ENCODE measurements at places on chromosomes 7 and 10.

GRCh38 chr7:9106747-9107146 lies 673.3 kb downstream of the NXPH1 start:
- no peak for DNase-seq

DNA sequence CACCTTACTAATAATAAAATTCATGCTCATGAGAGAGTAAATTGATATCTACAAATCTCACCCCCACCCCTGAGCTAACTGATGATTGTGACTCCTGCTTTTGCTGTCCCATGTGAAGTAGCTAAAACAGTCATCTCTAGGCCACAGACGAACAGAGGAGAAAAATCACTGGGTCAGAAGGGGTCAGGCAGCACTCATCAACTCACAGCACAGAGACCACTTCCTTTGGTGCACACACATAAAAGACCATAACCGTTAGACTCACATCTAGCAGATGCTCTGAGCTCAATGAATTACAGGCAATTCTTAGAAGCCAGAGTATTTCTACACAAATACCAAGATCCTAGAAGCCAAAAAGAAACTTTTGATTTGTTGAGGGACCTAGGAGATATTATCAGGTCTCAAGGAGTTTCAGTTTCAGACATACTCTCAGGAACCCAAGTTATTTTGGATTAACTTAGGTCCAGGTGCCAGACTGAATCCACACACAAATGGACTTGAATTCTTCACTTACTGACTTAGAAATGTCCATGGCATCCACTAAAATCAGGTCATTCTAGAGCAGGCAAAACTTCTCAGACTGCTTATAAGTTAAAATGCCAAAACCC lies 65.0 kb upstream of the TES start:
- DNase-seq, result no peak

DNA sequence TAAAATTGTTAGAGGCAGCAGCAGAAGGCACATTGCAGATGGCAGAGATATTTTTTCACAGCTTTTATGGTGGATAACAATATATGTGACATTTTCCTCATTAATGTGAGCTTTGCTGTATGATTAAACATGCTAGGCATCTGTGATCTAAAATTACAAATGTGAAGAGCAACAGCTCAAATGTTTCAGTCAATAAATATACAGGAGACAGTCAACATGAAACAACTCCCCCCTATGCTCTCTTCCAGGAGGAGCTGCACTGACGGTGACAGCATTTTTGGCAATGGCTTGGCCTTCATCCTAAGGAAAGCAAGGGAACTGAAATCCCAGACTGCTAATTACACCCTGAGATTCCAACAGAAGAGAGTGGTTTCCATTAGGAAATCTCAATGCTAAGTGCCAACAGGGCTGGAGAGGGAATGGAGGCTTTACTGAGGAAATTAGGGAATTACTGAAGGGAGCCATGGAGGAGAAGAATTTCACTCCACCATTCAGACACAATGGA lies 51.4 kb upstream of the GRB10 start:
- no peak for DNase-seq

DNA sequence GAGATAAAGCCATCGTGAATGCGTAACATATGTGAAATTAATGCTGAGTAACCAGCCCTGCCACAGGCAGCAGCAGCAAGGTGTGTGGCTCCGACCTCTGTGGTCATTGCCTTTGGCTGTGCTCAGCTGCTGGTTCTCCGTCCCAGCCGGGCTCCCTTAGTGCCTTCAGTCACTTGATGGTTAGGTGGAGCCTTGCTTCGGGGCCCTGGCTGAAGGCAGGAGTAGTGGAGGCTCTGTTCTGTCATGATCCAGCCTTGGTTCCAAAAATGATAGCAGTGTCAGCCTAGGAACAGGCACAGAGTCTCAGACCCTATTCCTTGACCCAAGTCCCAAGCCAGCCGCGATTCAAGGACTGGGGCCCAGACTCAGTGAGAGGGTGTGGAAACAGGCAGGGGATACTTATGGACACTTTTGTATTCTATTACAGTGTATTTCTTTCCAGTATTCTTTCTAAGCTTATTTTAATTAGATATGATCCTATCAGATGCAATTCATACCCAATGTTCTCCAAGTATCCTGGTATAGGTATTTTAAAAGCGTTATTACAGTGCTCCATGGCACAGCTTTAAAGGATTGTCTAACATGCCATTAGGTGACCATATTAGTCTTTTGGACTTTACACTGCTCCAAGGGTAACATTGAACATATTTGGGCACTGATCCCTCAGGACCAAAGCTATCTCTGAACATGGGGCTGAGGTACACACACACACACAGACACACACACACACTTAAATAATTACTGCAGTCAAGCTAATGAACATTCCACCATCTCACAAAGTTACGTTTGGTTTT lies 9.0 kb downstream of the SCART1 start:
- no peak for DNase-seq

GRCh38 chr7:39727231-39728012 lies 104.0 kb downstream of the RALA start:
- DNase-seq, result no peak

Measured in NCI-H1417 treated with DMSO at 0.1 percent for 48 hours (cell line).